ENCODE measurements at places on chromosomes 16 and 17.

DNA sequence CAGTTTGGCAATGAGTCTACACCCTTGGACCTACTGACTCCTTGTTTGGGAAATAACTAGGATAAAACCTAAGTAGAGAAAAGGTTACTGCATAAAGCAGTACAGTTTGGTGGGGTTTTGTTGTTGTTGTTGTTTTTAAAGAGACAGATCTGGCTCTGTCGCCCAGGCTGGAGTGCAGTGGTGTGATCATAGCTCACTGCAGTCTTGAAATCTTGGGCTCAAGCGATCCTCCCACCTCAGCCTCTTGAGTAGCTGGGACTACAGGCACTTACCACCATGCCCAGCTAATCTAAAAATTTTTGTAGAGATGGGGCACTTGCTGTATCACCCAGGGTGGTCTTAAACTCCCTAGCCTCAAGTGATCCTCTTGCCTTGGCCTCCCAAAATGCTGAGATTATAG, 1.2 kb downstream of the PDP2 start:
- DNase-seq = no peak

DNA sequence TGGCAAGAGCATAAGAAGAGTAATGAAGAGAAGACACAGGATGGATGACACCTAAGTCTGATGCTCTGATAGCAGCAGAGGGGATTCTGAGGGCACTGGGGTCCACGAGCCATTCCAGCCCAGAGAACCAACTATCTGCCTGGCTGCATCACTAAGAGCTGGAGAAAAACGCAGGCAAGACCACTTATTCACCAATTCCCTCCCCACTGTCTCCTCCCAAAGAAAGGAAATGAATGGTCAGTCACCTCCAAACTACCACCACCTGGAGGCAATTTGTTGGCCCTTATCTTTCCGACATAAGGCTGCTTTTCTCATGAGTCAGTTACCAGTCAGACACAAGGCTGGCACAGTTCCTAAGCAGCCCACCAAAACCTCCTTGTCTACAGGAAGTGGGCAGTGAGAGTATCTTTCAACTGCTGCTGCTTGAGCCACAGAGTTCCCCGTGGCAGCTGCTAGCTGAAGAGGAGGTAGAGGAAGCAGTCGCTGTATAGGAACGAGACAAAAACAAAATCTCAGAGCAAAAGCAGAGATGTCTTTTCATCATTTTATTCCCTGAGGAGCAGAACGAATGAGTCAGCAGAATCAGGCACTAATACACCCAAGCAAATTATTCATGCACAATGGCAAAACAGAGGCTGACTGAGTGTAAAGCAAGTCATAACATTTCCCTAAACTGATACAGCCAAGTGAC, 111.1 kb downstream of the SMG6 start:
- peak; percentile 83 for DNase-seq

- peak; percentile 70 for DNase-seq
Observed at GRCh38 chr16:77696149-77696548, 26.2 kb upstream of the NUDT7 start.

DNA sequence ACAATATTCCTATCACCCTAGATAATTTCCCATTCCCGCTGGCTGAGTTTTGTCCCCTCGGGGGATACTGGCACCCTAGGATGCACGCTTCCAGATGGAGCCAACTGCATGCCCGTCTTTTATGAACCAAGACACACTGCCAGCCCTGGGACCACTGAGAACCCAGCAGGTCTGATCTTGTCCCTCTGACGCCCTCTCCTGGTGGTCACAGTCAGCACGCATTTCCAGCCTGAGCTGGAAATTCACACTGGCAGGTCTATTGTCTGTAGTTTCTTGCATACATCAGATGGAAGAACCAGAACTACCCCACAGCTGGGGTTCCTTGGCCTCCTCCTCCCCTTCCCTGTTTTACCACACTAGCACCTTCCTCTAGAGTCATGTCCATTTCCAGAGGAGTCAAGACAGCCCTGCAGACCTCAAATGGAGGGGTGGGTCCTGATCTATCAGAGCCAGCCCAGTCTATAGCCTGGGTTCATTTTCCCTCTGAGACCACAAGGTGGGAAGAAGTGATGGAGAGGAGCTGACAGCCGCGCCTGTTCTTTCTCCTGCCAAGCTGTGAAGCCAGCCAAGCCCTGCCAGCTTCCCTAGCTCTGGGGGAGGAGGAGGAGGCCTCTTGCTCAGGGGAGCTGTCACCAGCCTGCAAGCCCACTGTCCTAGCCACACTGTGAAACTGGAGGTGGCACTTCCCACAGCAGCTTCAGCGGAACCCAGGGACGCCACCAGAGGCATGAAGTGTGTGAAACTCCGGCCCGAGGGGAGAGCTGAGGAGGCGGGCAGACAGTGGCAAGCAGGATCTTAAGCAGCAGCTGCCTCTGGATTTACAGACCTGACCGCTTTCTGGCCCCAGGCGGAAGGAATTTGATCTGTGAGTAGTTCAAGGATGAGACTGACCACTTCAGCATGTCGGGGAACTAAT, 29.3 kb downstream of the MXRA7 start:
- peak; percentile 80 for DNase-seq

DNA sequence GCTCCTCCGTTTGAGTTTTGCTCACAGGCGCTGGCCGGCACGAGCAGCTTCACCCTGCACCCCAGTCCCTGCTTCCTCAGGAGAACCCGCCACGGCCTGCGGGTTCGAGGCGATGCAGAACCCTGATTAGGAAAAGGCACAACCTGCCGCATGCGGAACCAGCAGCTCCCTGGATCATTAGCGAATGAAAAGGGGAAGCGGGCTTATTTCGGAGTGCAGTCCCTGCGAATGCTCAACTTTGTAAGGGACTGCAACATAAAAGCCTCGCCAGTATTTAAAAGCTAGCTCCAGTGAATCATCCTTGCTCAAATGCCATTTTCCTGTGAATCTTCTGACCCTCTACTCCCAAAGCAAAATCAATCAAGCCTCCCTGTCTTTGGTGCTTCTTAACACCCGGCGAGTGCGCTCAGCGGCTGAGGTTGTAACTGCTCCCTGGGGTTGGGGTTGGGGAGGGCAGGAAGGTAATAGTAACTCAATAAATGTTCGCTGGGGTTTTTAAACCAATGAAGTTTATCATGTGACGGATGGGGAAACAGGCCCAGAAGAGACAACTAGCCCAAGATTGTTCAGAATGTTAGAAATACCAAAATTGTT, 678 bp upstream of the AKAP10 start:
- peak; percentile 91 for DNase-seq

- DNase-seq = peak; percentile 57
Observed at GRCh38 chr16:85395913-85396878, 216.9 kb upstream of the GSE1 start.

GRCh38 chr16:12459391-12460063, 344.2 kb downstream of the CPPED1 start:
- peak; percentile 93 for DNase-seq

DNA sequence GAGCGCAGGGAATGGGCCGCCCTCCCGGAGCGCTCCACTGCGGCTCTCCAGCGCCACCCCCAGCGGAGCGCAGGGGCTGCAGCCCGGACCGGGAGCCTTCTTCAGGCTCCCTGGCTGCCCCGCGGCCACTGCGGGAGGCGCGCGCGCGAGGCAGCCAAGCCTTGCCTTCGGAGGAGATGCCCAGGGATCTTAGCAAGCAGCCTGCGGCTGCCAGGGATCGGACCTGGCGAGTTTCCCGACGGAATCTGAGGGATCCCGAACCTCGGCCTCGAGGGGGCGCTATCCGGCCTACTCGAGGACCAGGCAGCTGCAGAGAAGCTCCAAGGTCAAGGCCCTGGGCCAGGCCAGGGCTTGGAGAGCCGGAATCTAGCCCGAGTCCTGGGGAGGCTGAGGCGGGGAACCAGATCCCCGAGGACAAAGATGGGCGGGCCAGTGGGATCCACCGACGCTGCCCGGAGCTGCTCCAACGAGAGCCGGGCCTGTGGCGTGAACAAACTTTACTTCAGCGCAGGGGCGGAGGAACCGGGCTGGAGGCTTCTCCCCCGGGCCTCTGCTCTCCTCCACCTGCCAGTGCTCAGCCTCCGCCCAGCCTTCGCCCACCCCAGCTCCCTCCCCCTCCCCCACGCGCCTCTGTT, at the start of gene IRX6:
TSS of gene IRX6 (plus strand) at position 567 of the 635 bp plus-strand sequence. CDS start 889 bp downstream, outside the sequence.
- DNase-seq = no peak

DNA sequence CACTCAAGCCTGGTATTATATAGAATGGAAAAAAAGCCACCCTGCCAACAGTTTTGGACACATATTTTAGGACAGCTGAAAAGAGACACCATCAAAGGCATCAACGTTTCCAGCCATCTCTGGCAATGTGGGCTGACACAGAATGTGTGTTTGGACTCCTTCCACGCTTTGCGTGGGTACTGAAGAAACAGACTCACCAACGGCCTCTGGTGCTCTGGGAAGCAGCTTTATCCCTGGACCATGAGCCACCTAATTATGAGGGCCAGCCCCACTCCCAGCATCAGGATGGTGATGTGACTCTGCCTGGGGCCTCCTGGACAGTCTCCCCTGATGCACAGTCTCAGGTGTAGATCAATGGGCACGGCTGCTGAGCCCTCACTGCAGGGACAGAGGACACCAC, 27.9 kb downstream of the CCDC57 start:
- no peak for DNase-seq

DNA sequence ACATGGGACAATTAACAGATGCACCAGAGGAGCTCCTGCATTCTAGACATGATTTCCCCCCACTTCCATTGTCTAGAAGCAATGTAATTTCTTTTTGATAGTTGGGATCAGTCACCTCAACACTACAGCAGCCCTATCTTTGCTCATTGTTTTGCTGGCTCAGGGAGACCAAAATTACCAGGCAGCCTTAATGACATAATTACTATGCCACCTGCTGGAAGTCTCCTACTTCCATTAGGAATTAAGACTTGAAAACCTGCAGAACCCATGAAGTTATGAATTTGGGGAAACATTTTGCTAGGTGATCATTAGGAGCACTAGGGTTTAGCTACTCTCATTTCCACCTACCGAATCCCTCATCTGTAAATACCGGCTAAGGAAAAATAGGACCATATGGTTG, 312.0 kb upstream of the CA10 start:
- no peak for DNase-seq

DNA sequence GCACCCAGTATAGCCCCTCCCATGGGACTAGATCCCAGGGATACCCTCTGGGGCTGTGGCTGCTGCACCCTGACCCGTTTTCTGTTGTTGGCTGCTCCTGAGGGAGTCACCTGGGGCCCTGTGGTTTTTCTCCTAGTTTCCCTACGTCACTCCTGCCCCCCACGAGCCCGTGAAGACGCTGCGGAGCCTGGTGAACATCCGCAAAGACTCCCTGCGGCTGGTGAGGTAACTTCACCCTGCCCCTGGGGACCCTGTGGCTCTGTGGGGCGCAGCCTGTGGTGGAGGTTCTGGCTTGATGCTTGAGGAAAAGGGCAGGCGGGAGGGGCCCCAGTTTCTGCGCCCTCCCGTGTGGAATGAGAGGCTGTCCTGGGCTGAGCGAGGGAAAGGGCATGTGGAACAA, 27.2 kb downstream of the MGRN1 start:
- DNase-seq = peak; percentile 96

- no peak for DNase-seq
Observed at GRCh38 chr17:45393411-45393810, 39.3 kb downstream of the ARHGAP27 start.

DNA sequence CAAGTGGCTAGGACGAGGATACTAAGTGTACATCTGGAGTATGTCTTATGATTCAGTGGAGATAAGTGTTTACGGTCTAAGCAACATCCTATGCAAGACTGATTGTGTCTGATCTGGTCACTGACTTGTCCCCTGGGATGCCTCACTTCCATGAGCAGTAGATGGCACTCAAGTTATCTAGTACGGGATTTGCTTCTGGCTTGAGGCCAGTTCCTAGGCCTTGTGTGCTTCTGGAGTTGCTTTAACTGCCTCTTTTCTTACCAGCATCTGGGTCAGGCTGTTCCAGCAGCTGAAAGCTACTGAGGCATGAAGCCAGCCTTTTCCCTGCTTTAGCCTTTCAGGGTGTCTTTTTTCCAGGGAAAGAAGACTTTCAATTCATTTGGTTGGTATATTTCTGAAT, 23.0 kb downstream of the SUPT6H start:
- peak; percentile 55 for DNase-seq

GRCh38 chr16:87342504-87342903, 25.3 kb upstream of the C16orf95 start:
- no peak for DNase-seq

DNA sequence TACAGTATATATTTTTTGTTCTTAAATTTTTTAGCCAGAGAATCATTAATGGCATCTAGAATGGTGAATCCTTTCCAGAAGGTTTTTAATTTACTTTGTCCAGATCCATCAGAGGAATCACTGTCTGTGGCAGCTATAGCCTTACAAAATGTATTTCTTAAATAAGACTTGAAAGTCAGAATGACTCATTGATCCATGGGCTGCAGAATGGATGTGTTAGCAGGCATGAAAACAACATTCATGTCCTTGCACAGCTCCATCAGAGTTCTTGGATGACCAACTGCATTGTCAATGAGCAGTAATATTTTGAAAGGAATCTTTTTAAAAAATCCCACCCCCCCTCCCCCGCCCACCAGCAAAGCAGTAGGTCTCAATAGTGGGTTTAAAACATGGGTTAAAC, 51.4 kb downstream of the CACNG1 start:
- peak; percentile 8 for DNase-seq

GRCh38 chr17:39225959-39226683, 376 bp upstream of the STAC2 start:
- DNase-seq = no peak

DNA sequence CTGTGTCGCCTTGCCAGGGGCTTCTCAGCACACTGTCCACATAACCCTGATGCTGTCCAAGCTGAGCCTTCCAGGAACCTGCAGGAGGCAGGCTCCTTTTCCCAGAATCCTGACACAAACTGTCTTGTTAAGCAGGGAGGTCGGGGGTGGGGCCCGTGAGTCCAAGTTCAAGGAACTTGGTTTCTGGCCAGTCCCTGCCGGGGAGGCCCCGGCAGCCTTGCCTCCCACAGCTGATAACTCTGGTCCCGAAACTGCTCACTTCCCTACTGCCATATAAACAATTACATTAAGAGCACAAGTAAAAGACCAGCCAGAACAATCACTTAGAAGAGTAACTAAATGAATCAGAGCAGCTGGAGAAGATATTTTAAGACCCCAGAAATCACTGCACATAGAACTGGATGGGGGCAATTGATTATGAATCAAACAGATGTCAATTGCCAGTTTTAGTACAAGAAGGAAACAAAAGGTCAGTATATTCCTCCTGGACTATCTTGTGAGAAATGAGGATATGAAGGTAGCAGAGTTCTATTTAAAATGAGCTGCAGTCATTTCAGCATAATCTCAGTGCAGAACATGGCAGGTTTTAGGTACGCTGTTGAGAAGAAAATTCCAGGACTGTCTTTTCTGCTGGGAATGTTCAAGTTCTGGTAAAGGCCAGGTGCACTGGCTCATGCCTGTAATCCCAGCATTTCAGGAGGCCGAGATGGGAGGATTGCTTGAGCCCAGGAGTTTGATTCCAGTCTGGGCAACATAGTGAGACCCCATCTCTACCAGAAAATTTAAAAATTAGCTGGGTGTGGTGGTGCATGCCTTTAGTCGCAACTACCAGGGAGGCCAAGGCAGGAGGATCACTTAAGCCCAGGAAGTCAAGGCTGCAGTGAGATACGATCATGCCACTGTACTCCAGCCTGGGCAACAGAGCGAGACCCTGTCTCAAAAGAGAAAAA, 169.8 kb downstream of the PITPNC1 start:
- DNase-seq = no peak
